Hematopoietic multipotent progenitor cell treated with erythropoietin and hydrocortisone succinate and interleukin-3 and kit ligand, for 17 days (in vitro differentiated cells): ENCODE measurements at places on chromosomes 1 and 21.

- no peak for DNase-seq
Observed at GRCh38 chr1:7313826-7314225, 457.3 kb upstream of the VAMP3 start.

DNA sequence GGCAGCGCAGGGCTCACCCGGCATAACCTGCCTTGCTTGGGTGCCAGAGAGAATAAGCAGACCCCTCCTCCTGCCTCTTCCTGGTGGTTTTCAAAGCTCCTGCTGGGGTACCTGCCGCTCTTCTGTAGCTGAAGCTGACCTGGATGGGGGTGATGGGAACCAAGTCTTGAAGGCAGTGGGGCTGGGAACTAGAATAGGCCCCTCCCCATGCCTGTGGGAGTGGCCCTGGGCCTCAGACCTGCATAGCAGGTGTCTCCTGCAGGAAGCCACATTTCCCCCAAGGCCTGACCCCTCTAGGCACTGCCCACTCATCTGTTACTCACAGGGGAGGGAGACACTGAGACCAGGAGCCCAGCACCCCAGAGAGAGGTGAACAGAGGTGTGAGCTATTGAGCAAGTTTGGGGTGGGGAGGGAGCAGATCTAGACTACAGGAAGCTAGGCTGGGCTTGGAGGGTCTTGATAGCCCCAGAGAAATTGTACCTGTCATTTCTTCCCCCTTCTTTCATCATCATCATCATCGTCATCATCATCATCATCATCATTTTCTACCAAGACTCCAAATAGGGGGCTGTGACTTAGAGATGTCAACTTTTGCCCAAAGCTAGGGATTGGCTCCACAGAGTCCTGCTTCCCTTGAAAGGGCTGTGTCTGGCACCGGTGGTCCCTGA, 10.1 kb downstream of the PADI1 start:
- DNase-seq: no peak

DNA sequence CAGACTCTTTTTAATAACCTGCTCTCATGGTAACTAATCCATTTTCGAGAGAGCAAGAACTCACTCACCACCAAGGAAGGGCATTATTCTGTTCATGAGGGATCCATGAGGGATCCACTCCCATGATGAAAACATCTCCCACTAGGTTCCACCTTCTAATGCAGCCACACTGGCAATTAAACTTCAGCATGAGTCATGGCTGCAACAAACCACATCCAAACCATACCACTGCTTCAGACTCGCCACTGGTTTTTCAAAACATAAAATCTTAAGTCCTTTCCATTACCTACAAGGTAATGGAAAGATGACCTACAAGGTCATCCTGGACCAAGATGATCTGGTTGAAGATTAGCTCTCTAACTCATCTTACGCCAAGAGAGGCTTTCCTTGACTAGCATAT, 405.1 kb downstream of the VAV3 start:
- DNase-seq: no peak

GRCh38 chr1:235075048-235075776, 53.4 kb downstream of the TOMM20 start:
- no peak for DNase-seq

GRCh38 chr1:183807549-183808168, 2.7 kb downstream of the RGL1 start:
- no peak for DNase-seq

GRCh38 chr1:2314273-2314802, 77.0 kb downstream of the MORN1 start:
- DNase-seq: no peak

- DNase-seq: no peak
Observed at GRCh38 chr1:8643542-8644536, 173.6 kb downstream of the RERE start.
